Stimulated activated CD4-positive, alpha-beta T cell treated with anti-CD3 and anti-CD28 coated beads, Interleukin-12 subunit alpha, Interleukin-12 subunit beta, amount 100 ng/mL, for 48 hours (primary cell): ENCODE measurements at places on chromosomes 7 and 10.

- no peak for DNase-seq
Observed at GRCh38 chr7:139687211-139687954, 90.4 kb downstream of the HIPK2 start.

DNA sequence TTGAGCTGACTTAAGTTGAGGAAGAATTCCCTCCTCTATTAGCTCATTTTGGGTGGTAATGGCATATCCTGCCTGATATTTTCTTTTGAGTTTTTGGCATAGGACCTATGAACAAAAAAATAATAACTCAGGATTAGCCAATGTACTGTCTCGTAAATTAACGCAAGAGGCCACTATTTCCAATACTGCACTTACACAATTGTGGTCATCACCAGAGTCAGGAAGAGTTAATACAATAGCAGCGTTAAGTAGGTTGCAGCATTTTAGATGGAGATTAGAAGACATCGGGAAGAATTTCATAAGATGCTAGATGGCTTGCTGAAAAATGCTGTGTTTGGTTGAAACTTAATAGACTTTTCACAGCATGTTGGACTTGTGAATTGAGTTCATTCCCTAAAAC is 36.4 kb downstream of the ANTXRL start:
- no peak for DNase-seq

GRCh38 chr7:95200741-95201140 is 123.6 kb downstream of the PON1 start:
- no peak for DNase-seq

GRCh38 chr7:31954500-31954899 is 115.7 kb downstream of the PDE1C start:
- DNase-seq: no peak

DNA sequence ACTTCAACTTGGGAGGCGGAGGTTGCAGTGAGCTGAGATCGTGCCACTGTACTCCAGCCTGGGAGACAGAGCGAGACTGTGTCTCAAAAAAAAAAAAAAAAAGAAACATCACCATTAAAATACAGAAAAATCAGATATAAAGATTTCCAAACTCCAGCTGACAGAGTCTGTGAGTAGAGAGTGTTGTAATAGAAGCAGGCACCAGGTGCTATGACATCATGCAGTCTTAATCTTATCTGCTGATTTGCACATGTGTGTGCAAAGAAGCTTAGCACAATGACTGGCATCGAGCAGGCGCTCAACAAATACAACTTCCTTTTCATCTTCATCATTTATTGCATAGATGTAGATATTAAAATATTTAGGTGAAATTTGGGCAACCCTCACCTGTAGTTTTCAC is 92.2 kb downstream of the PRKCQ start:
- DNase-seq: no peak

DNA sequence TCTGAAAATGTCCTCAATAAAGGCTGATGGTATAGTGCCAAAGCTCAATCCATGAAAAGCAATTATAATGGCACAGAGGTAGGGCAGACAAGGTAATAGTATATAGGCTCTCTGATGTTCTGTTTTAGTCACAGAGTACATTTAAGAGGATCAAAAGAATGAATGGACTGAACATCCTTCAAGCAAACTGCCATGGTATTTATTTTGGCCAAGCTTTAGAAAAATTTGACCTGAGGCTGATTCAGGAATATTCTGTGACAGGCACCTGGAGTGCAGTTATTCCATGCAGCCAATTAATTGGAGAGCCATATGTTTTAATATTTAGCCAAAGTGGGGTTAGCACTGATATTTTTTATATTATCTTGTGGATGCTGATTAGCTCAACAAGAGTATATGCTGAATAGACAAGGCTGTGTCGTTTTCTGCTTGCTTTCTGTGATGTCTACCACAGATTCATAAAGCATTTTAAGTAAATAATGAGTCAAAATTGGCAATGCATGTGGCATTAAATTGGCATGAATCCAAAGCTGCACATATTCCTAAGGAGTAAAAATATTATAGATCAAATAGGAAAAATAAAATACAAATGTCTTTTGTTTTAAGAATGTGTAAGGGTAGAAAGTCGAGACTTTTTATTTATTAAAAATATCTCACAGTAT is 177.4 kb downstream of the PCLO start:
- DNase-seq: no peak

DNA sequence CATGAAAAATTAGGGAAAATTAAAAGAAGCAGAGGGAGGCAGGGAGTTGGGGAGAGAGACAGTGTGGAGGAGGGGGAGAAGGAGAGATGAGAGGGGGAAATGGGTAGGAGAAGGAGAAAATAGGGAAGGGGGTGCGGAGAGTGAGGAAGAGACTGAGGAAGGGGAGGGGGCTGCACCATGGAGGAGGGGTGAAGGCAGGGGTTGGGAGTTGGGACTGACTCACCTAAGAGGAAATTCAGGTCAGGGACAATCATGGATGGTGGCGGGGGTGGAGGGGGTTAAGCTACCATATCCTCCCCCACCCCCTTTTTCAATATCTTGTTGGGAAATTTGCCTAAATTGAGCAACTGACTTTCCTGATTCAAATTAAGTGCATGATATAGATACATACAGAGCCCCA is 8.0 kb downstream of the GRK5 start:
- no peak for DNase-seq

DNA sequence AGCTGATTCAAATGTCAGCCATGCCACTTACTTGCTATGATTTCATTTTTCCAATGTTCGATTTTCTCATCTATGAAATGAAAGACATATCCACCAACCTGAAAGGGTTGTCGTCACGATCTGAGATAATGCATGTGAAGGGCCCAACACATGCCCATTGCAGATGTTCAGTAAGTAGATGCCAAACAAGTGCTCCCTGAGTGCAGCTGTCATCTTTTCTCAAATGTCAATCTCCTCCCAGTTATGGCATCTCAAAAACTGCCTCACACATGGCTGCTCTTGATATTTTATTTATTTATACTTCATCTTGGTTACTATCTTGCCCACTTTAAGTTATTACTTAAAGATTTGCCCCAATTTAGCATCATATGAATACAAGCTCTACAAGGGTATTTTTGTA is 16.8 kb downstream of the CPEB3 start:
- DNase-seq: no peak

DNA sequence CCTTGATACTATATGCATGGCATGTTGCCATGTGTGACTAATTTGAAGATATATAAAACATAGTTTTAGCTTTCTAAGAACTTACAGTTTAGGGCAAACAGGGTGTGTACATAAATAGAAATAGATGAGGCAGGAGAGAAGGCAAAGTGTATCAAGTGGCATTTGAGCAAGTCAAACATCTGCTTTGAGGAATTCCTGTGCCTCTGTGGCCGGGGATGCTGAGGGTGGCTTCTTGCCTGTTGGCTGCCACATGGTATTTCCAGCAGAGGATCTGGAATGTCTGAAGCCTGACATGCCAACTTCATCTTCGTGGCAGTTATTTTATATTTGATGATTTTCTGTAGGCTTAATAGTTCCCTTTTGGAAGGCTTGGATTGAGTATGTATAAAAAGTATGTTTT is 6.0 kb downstream of the SSBP1 start:
- no peak for DNase-seq

DNA sequence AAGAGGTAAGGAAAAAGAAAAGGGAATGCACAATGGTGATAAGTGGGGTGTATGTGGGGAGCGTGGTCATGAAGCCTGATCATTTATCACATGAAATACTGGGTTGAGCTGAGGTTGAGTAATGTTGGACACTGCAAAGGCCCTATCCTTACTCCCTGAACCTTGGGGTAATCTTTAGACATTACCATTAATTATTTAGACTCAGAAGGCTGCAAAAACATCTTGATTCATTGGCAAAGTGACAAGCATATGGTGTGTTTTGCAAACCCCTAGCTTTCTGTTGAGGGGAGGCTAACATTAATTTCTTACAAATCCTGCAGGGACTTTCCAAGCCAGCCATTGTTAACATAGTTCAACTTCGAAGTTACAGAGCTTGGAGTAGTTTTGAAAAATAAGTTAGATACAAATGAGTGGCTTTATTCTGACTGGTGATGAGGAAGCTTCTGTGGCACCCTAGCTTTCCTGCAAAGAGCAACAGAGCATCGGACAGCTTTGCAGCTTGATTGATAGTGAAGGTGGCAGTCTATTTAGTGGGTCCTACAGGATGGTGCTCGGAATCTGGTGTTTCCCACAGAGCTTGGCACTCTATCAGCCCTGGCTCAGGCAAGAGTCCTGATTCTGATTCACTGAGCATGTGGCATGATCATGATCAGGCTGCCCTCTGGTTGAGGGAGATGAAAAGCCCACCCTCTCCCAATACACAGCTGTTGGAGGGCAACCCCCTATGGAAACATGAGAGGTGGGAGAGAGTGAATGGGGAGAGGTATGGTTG is 153.7 kb upstream of the NPVF start:
- DNase-seq: no peak

- DNase-seq: no peak
Observed at GRCh38 chr7:24123076-24123475, 160.9 kb upstream of the NPY start.

- DNase-seq: no peak
Observed at GRCh38 chr10:79985481-79986072, 36.7 kb upstream of the SFTPD start.

- DNase-seq: no peak
Observed at GRCh38 chr10:113846036-113846435, 7.8 kb downstream of the DCLRE1A start.

GRCh38 chr10:113252650-113253618 is 299.9 kb upstream of the HABP2 start:
- no peak for DNase-seq

DNA sequence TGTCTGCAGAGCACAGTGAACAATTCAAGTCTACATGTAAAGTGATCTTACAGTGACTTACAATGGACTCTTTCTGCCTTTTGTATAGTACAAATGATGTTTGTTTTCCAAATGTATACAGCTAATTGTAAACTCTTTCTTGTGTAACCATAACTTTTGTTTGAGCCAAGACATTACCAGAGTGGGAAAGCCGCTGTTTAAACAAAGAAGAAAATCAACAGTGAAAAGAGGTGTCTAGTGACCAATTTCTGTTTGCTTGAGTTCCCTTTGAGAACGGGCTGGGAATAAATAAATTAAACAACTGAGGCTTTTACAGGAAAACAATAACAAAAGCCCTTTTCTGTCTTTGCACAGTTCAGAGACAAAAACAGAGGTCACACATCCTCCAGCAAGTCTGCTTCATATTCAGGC is 1163.4 kb downstream of the CNTNAP2 start:
- no peak for DNase-seq

DNA sequence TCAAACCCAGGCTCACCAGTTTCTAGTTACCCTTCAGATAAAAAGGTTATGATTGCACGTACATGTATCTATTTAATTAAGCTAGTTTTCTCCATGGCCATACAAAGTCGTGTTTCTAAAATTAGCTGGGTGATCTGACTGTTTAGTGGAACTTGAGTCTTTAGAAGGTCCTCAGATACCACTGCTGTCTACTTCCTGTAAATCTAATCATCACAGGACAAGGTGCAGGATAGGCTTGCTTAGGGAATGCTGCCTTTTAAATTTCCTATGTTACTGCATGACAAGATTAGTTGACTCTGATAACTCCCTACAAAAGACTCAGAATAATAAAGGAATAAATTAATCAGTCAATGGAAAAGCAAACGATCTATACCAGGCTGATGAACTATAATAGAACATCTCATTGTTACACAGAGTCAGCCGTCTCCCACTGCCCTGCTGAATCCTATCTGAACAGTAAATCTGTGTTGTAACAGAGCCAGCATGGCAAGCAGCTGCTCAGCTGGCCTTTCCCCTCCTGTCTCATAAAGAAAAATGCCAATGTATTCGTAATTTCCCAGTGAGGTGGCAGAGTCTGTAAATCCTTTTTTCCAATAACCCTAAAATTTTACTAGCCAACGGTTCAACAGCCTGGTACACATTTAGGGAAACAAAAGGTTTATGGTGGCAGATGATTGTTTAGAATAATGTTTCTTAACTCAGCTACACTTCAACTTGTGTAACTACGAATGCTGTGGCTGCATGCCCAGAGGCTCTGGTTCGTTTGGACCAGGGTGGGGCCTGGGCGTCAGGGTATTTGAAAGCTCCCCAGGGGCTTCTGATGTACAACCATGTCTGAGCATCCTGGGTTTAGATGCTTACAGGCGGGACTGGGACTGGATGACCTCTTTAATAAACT is 318.0 kb downstream of the PAXIP1 start:
- no peak for DNase-seq

- DNase-seq: no peak
Observed at GRCh38 chr10:98456686-98457482, 10.1 kb upstream of the HPS1 start.
